ENCODE measurements at places on chromosomes 1 and 21. TPM values are rescaled to one million over a fixed set of nuclear protein-coding genes. Genes with fewer than 3 reads are reported as not detected.

- no peak for DNase-seq
Observed at GRCh38 chr1:61757950-61758349, 15.7 kb downstream of the PATJ start.

DNA sequence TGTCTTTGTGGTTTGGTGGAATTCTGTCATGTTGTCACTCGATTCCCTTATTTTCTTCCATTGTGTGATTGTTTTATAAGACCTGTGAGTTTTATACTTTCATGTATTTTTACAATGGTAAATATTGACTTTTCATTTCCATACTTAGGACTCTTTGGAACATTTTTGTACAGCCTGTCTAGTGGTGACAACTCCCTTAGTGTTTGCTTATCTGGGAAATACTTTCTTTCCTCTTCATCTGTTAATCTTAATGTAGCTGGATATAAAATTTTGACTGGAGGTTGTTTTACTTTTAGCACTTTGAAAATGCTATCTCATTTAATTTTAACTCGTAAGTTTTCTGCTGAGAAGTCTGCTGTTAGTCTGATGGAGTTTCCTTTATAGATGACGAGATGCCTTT is 310.5 kb downstream of the NUF2 start:
- DNase-seq = no peak

- DNase-seq = no peak
Observed at GRCh38 chr1:79052829-79053449, 46.4 kb upstream of the ADGRL4 start.

DNA sequence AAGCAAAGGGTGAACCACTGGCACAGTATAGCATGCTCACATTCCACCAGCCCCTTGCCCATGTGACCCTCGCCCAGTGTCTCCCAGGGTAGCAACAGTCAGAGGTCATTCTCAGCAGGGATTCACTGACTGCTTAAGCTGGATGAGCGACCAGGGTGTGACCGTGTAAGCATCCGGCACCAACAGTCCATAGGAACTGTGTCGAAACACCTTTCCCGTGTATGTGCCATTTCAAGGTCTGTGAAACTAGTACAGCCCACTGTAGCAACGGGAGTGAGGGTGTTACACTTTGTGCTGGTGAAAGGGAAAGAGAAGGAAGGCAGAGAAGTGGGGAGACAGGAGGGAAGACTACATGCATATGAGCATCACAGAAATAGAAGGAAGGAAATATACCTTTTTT is 10.8 kb downstream of the PIK3C2B start:
- DNase-seq = no peak

GRCh38 chr1:54984131-54984842 is 3.9 kb downstream of the TMEM61 start:
- DNase-seq = no peak

GRCh38 chr1:43277116-43277876 is 7.5 kb downstream of the TMEM125 start:
- no peak for DNase-seq

DNA sequence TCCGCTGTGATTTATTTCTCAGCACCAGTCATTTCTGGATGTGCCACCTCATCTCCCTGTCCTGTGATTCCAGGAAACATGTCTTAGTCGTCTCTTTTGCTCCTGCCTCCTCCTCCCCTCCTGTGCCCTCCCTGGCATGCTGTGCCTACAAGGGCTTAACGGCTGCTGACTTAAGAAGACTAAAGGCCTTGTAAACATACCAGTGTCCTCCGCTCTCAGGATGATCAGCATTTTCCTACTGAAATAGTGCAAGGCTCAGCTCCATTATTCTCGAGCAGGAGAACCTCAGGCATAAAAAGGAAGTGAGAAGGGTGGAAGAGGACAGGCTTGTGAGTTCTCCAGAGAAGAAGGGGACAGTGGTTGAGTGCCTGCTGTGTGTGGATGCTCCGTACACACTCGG is 61.6 kb upstream of the RUNX3 start:
- no peak for DNase-seq

- peak; percentile 21 for DNase-seq
Observed at GRCh38 chr21:15065392-15066122, 757 bp upstream of the NRIP1 start.

DNA sequence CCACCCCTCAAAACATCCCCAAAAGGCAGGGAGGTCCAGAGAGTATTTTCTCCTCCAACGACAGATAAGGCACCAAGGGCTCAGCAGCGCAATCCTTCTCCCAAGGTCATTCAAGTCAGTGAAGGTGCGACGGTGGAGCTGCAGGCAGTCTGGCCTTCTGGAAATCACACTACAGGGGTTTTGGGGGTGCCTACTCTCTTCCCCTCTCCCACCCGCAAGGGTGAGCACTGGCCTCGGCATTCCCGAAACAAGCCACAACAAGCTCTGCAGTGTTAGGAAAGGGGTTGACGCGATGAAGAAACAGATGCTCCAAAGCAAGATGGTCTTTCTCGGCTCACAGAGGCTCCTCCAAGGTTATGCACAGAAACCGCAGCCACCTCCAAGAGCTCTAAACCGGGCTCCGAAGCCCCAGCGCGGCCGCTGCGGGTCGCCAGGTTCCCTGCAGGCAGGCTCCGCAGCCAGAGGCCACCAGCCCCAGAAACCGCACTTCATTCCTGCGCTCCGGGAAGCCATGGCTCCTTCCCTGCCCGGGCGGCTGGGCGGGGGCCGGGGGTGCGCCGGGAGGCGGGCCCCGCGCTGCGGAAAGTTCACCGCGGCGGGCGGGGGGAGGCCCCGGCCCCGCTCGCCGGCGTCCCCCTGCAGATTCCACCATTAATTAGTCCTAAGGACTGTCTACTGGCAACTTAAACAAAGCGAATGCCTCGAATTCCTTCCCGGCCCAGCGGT is 1.1 kb downstream of the LUZP1 start:
- no peak for DNase-seq

DNA sequence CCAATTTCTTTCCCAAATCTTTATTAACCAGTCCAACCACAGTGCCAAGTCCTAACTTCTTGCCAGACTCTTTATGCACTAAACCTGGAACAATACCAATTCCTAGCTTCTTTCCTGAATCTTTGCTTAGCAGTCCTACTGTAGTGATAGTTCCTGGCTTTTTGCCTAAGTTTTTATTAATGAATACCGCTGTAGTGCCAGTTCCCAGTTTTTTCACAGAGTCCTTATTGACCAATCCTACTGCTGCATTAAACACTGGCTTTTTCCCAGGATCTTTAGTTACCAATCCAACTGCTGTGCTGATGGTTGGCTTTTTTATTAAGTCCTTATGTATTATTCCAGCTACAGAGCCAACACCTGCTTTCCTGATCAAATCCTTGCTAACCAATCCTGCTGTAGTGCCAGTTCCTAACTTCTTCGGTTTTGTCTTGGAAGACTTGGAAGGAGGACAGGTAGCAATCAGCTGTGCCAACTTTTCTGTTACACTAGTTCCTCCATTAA is 80.8 kb downstream of the ASH1L start:
- DNase-seq = no peak

GRCh38 chr1:154541231-154541630 is 17.2 kb downstream of the UBE2Q1 start:
- DNase-seq = no peak

DNA sequence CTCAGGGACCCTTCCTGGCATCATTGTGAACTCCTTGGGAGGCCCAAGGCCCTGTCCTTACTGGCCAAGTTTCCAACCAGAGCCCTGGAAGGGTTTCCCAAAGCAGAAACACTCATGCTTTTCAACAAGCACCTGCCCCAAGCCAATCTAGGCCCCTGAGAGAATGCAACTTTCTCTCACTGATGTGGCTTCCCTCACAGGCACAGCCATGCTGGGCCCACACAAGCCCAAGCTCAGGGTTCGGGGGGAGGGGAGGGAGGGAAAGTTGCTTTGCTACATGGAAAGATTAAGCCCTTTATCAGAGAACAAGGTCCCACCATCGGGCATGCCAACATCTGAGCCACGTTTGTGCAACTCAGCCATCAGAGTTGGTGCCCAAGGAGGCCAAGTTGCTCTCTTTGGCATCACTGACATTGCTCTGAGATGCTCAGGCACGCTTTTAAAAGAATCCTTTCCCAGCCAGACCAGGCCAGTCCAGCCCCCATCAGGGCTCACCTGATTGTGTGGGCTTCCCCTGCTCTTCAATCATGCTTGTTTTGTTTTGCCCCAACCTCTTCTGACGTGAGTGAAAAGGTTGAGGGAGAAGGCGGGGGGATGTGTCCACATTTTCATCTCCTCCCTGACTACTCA is 43.5 kb downstream of the RIMS3 start:
- no peak for DNase-seq

GRCh38 chr1:201229771-201230635 is 39.4 kb downstream of the IGFN1 start:
- DNase-seq = no peak

The FCRL5 gene
- total RNA-seq = 0.08 TPM

The EXO1 gene
- total RNA-seq = 9.2 TPM

The CD1E gene
- 0.99 TPM for total RNA-seq

All from esophagus squamous epithelium (tissue), 5 donors.